ENCODE measurements at places on chromosomes 1 and 21.

DNA sequence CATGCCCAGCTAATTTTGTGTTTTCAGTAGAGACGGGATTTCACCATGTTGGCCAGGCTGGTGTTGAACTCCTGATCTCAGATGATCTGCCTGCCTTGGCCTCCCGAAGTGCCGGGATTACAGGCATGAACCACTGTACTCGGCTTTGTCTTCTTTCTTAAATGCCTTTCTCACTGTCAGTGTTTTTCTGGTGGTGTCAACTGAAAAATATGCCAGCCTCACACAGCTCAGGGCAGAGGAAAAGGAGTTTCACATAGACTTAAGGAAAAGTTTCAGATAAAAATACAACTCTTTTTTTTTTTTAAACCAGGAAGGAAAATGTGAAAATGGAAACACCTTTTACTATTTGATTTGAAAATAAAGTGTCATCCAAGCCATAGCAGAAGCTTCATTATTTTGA is 4.6 kb upstream of the MAB21L3 start:
- DNase-seq: no peak

DNA sequence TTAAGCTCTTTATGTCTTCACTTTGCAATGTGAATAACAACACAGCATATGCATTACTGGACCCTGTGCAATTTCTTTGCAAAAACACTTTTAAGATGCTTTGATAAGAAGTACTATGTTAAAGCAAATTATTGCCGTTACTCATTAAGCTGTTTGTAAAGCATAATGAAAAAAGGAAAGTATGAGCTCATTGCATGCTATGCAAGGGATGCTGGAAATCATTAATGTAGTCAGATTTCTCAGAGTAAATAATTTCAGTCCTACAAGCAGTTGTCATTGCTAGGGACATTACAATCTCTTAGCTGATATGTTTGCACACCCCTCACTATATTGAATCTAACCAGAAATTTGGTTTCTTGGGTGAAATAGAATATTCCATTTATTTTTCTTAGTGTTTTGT is 982.5 kb upstream of the ADGRL2 start:
- DNase-seq: no peak

- DNase-seq: no peak
Observed at GRCh38 chr1:114100148-114100547, 53.5 kb downstream of the SYT6 start.

DNA sequence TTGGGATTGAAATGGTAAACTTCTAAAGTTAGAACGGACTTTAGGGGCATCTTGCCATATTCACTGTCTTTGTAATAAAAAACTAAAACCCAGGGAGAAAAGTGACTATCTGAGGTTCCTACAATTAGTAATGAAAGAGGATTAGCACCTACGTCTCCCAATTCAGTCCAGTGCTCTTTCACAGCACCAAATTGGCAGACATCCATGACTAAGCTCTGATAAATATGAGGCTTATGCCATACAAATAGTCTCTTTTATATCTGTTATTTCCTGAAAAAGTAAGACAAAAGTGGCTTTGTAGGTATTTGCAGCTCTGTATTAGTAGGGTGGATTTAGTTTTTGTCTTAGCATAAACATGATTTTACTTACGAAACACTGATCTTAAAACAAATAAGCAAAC is 315.0 kb upstream of the NRIP1 start:
- no peak for DNase-seq

DNA sequence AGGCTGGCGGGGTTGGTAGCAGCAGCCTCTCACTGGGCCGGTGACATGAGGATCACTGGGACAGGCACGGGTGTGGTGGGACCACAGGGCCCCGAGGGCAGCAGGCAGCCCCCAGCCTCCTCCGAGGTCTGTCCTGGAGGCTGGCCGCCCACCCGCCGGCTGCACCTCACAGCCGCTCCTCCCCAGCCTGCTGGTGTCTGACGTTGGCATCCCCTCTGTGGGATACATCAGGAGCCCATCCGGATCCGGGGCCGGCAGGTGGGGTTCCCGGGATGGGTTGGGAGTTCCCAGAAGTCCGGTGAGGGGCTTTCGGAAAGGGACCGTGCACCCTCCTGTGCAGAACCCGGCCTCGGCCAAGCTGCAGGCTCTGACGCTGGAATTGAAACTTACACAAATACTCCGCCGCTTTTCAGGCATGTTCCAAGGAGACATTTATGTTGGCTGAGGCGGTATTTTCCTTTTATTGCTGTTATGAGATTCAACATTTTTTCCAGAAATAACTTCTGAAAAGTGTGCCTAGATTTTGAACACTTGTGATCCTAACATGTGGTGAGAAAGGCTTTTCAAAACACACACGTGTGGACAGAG is 142.1 kb upstream of the ARHGEF16 start:
- DNase-seq: no peak

DNA sequence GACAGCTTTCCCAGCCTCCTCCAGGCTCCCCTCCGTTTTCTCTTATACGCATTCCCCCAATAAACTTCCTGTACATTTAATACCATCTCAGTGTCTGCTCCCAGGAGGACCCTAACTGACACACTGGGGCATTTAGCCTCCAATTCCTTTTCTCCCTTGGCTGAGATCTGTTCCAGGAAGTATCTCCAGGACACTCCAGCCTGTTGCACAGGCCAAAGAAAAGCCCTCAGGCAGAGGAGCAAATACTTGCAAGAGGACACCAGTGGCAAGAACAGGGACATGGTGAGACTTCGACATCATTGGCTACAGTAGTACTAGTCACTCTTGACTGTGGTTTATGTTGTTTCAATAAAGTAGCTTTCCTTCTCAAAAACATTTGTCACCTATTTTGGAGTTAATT is 4.7 kb upstream of the SYNJ1 start:
- DNase-seq: no peak
